NCI-H1417 treated with DMSO at 0.1 percent for 48 hours (cell line): ENCODE measurements at places on chromosomes 12 and 14.

GRCh38 chr14:74594029-74594428 is 18.0 kb downstream of the LTBP2 start:
- no peak for DNase-seq

- DNase-seq = no peak
Measured at GRCh38 chr14:100422556-100423316, 99.6 kb downstream of the SLC25A47 start.

DNA sequence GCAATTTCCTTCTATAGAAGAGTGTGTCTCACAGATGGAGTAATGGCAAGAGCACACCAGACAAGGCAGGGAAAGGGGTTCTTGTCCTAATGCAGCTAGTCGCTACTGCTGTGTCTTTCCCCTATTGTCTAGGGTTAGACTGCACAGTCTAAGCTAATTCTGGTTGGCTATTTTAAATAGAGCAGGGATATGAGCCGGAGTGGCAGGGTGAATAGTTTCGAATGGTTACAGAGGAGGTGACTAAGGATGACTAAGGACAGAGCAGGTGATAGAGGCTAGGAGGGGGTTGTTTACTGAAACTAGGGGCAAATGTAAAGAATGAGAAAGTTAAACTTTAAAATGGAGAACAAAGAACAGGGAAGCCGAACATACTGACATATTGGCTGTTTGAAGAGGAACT is 25.6 kb upstream of the CPNE8 start:
- DNase-seq = no peak

DNA sequence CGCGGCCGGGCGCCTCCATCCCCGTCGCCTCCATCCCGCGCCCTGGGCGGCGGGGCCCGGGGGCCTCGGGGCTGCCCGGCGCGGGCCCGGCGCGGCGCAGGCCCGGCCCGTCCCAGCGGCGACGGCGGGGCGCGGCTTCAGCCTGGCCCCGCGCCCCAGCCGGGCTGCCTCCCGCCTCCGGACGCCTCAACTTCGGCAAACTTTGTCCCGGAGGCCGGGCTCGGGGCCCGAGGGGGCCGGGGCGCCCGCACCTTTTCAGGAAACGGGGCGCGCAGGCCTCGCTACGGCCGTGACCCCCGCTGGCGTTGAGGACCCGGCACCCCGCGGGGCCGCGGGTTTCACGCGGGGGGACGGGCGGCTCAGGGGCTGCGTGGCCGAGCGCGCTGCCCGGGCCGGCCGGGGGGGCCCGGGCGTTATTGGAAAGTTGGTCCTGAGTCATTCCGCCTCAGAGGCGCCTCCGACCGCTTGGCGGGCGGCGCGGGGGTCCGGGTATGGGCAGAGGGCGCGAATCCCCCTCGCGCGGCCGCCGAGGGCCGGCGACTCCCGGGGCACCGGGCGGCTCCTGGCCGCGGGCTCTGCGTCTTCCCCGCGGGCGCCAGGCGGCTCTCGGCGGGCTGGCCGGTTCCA is 575 bp downstream of the TRAF3 start:
- no peak for DNase-seq

DNA sequence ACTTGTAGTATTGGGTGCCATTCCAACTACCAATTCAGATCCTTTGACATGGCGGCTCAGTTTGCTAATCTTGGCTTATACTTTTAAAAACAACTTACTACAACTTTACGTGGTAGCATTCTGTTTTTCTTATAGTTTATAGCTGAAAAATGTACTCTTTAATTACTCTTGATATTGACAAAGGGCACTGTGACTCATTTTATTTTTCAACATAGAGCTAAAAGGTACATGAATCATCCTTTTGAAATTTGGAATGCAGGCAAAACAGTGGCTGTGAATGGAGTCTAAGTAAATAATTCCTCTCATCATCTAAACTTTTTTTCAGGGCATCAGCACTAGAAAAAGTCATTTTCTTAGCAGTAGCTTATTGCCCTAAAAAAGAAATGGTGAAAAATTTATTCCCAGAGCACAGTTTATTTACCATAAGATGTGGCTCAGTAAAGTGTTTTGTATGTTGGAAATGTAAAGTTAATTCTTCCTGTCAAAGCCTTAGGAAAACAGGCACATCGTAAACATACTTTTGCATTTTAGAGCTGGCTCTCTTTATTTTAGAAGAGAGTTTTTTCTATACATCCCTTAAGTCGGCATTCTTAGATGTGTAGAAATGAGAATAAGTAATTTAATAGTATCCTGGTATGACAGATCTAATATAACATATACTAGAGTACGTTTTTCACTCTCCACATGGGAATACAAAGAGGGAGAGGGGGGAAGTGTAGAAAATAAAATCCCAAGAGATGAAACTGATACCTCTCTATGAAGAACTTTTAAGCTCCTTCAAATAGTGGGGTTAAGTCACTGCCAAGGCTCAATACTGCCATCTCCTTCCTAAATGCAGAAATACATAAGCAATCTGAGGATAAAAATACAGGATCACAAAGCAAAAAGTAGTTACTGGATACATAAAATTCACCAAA is 55.2 kb downstream of the SLC25A21 start:
- DNase-seq = no peak

DNA sequence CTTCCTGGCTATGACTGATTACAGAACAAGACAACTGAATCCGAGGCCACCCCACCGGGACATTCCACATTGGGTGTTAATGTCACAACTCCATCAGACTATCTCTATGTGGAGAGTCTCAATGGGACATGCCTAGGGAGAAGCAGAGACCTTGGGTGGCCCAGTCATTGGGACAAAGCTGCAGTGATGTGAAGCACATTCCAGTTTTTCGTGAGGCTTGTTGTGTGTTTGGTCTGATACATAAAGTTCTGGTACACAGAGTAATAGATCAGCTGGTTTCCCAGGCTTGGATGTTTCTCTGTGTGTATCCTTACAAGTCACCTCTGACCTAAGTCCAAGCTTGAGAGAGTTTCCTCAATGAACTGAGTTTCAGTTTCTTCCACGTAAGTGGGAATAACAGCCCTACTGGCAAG is 42.3 kb downstream of the CPM start:
- DNase-seq = no peak

- no peak for DNase-seq
Measured at GRCh38 chr14:88421286-88421685, 35.8 kb downstream of the SPATA7 start.

GRCh38 chr12:40208707-40209446 is 15.9 kb upstream of the LRRK2 start:
- DNase-seq = no peak

- no peak for DNase-seq
Measured at GRCh38 chr12:93664573-93665138, 12.5 kb upstream of the CRADD start.

GRCh38 chr14:61222388-61222787 is 58.8 kb downstream of the TMEM30B start:
- no peak for DNase-seq

- DNase-seq = no peak
Measured at GRCh38 chr14:84144166-84144565, 1385.8 kb upstream of the FLRT2 start.

GRCh38 chr12:57718641-57719528 is 19.7 kb downstream of the AGAP2 start:
- no peak for DNase-seq

- no peak for DNase-seq
Measured at GRCh38 chr12:22527999-22528398, 16.3 kb downstream of the C2CD5 start.

DNA sequence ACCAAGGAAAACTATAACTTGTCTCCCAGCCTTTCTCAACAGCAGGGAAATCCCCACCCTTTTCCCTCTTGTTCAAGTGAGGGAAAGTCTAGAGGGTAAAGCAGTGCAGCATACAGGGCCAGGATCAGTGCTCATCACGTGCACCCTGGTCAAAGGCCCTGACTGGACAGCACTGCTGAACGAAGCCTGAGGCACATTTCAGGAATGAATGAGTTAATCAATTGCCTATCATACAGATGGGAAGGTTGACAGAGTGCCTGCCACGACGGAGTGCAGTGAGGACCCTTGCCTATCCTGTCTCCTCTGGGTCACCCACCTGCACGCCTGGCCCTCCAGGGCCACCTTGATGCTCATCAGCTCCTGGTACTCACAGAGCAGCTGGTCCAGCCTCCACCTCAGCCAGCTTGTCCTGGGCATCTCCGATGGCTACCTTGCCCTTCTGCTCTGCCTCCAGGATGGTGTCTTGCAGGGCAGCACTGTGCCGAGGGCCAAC is 11.7 kb upstream of the KRT73 start:
- no peak for DNase-seq

DNA sequence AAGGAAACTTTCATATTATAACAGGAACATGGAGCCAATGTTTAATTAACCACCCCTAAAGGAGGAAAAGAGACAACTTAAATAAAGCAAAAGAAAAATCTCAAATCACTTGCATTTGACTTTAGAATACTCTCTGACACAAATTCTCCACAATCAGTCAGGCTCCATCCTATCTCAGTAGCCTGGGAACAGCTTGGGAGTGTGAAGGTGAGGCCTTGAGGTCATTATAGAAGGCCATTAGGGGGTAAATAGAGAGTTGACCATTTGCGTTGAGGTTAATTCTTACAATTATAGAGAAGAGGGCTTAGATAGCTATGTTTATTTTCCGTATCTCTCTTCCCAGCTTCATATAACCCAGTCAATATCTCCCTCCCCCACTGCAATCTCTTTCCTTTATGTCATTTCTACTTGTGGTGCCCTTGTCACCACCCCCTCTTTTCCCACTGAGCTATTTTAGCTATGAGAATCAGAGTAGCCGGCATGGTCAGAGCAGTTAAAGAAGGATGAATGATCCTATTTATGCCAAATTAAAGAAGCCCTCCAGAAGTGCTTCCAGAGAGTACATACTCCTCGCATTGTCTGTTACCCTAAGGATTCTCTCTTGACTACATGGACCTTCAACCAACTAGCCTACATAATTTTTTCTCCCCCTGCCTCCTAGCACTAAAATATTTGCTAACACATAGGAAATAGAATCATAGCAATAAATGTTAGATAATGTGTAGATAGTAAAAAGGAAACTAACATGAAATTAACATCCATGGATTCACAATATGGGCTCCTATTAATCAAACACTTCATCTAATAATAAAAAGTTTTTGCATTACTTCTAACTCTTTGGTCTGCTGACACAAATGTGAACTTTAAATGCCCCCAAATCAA is 135.2 kb upstream of the KRR1 start:
- no peak for DNase-seq

GRCh38 chr14:64387232-64387781 is 846 bp upstream of the MTHFD1 start:
- no peak for DNase-seq

GRCh38 chr12:96416033-96416799 is 16.0 kb upstream of the CDK17 start:
- no peak for DNase-seq

DNA sequence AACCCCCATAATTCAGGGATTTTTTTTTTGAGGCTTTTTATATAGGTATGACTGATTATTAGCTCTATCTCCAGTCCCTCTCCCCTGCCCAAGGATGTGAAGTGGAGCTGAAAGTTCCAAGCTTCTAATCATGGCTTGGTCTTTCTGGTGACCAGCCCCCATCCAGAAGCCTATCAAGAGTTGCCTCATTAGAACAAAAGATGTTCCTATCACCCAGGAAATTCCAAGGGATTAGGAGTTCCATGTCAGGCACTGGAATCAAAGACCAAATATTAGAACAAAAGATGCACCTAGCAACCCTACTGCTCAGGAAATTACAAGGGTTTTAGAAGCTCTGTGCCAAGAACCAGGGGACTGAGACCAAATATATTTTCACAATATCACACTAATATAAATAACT is 29.9 kb downstream of the LRP6 start:
- no peak for DNase-seq

DNA sequence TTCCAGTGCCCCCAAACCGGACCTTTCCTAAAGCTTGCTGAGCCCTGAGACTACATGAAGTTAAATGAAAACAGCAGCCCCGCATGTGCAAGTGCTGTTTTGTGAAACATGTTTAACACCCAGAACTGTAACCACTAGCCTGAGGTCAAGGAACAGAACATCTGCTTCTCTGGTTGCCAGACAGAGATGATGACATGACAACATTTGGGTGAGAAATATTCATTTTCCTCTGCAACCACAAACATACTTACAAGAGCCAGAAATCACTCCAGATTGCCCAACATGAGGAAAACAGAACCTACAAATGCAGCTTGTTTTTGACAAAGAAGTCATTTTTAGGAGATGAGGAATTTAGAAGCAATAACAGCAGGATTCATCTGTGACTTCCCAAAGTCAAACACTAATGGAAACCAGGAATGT is 110.4 kb downstream of the BCAT1 start:
- no peak for DNase-seq

GRCh38 chr12:110677206-110677911 is 11.6 kb downstream of the HVCN1 start:
- DNase-seq = no peak

- DNase-seq = no peak
Measured at GRCh38 chr14:34983148-34983760, 462 bp downstream of the SRP54 start.

DNA sequence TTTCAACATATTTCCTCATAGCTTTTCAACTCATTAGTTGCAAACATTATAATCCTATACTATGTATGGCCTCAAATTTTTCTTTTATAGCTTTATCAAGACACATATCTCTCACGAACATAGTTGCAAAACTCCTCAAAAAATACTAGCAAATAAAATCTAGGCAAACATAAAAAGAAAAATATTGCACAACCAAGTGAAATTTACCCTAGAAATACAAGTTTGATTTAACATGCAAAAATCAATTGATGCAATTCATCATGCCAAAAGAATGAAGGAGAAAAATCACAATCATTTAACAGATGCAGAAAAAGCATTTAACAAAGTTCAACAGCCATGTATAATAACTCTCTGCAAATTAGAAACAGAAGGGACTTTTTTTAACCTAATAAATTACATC is 33.3 kb upstream of the KCNH5 start:
- no peak for DNase-seq

- DNase-seq = no peak
Measured at GRCh38 chr14:39452680-39453079, 20.4 kb upstream of the FBXO33 start.

DNA sequence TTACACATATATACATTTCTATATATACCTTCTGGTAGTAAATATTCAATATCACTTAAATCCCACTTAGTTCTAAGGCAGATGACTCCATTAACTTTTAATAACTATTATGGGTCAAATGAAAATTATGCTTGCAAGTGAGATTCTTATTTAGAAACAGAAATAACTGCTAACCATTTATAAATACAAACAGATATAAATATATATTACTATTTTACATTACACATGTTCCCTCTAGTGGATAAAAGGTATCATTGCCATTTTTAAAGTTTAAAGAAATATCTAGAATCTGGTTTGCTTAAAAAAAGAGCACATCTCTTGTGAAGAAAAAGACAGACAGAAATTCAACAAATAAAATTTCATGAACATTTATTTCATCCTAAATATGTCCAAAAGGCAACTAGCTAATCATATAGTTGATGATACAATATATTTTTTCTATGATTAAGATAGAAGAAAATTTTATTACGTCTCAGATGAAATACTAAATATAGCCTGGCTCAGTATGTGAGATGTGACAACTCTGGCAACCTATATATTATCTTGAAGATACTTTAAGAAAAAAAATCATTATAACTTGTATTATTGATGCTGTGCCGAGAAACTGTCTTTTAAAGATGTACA is 11.7 kb upstream of the RAD51AP1 start:
- no peak for DNase-seq
